IgD-negative memory B cell (primary cell): ENCODE measurements at places on chromosomes 6 and 20. TPM values are rescaled to one million over a fixed set of nuclear protein-coding genes. Genes with fewer than 3 reads are reported as not detected.

The JPH2 gene
- polyA plus RNA-seq: not detected

The TDRD6 gene
- polyA plus RNA-seq: not detected

The HIVEP2 gene
- polyA plus RNA-seq: 5.9 TPM

The HLA-DQA1 gene
- 377 TPM for polyA plus RNA-seq
